Suprapubic skin (tissue), 4 donors: ENCODE measurements at places on chromosomes 12 and 14. TPM values are rescaled to one million over a fixed set of nuclear protein-coding genes. Genes with fewer than 3 reads are reported as not detected.
A peak's percentile ranks its signal among the peaks of the same experiment; 100 is the strongest.

Gene CRIP2
- 125 TPM for total RNA-seq

DNA sequence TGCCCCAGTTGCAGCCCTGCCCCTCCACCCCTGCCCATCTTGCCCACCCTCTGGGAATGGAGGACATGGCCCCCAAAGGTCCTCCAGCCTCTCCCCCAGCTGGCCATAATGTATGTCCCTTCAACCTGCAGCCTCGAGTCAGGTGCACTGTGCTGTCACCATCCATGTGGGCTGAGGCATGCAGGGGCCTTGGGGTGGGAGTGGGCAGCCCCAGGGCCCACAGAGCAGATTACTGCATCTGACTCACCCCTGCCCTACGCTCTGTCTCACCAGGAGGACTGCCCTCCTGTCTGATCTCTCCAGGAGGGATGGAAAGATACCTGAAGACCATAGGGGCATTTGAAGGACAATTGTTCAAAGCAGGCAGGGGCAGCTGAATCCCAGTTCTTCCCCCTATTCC is 13.3 kb downstream of the SYNDIG1L start:
- H3K27me3 ChIP-seq = peaks cover 15% of the 10 kb centered on the region
- H3K36me3 ChIP-seq = no peaks in the 10 kb centered on the region
- H3K4me1 ChIP-seq = no peaks in the 10 kb centered on the region
- DNase-seq = no peak
- H3K27ac ChIP-seq = no peak overlapping the region
- no peak overlapping the region for H3K4me3 ChIP-seq

GRCh38 chr14:24092110-24092504 is 2.0 kb upstream of the PCK2 start:
- no peaks in the 10 kb centered on the region for H3K27me3 ChIP-seq
- H3K27ac ChIP-seq = no peak overlapping the region
- H3K4me3 ChIP-seq = no peak overlapping the region
- H3K36me3 ChIP-seq = no peaks in the 10 kb centered on the region

Gene RAB15
- 16.6 TPM for total RNA-seq

DNA sequence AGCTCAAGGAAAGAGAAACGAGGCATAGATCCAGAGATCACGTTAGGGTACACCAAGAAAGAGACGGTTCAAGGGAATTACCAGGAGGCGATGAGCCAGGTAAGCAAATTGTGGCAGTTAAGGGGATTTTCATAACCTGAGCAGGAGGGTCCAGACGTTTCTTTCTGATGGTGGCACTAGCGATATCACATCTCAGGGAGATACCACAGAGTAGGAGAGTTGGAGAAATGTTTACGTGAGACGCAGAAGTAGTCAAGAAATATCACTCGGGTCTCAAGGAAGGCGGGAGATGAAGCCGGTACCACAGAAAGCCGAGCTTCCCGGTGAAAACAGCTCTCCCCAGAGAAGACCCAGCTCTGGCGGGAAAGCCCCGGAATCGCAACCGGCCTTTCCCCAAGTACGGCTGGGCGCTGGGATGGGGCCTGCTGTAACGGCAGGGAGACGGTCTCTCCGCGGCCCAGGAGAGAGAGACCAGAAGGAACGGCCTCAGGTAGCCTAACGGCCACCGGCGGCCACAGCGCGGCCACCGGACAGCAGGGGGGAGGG is 485 bp downstream of the SENP1 start:
- H3K4me3 ChIP-seq = peak overlapping the region; percentile 93
- peak overlapping the region; percentile 95 for H3K27ac ChIP-seq
- no peak for DNase-seq

DNA sequence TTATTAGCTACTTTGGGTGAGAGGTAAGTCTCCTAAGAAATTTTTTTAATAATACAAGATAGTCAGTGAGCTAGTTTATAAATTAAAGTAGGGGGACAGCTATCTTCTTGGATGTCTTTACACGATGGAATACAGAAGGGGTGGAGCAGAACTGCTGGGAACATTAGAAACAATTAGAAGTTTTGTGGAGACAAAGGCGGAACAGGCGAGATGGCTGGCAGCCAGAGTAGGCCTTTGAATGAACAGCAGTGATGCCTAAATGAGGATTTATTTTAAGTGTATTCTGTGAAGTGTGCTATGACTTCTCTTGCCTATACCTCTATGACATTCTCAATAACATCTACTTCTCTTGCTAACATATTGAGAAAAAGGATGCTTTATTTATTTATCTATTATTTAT is 1345.3 kb upstream of the SEL1L start:
- H3K36me3 ChIP-seq = no peaks in the 10 kb centered on the region
- H3K4me1 ChIP-seq = peaks cover 7% of the 10 kb centered on the region
- no peak overlapping the region for H3K4me3 ChIP-seq
- no peaks in the 10 kb centered on the region for H3K27me3 ChIP-seq
- no peak for DNase-seq

DNA sequence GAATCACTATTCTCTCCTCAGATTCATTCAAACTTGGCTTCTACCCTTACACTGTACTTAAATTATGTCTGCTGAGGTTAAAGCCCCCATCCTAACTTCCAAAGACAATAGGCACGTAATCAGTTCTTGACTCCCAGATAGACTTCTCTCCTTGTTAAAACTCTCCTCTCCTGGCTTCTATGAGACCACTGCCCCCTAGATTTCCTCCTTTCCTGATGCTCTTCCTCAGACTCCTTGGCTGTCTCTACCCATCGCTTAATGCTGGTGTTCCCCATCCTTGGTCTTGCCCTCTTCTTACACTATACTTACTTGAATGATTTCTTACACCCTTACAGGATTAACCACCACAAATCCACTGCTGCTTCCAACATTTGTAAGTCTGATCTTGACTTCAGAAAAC is 32.8 kb downstream of the TC2N start:
- H3K27me3 ChIP-seq = no peaks in the 10 kb centered on the region
- no peak for DNase-seq
- peaks cover 10% of the 10 kb centered on the region for H3K4me1 ChIP-seq
- H3K27ac ChIP-seq = no peak overlapping the region

Gene STXBP6
- total RNA-seq = 34.9 TPM

Gene SAMD15
- not detected for total RNA-seq

DNA sequence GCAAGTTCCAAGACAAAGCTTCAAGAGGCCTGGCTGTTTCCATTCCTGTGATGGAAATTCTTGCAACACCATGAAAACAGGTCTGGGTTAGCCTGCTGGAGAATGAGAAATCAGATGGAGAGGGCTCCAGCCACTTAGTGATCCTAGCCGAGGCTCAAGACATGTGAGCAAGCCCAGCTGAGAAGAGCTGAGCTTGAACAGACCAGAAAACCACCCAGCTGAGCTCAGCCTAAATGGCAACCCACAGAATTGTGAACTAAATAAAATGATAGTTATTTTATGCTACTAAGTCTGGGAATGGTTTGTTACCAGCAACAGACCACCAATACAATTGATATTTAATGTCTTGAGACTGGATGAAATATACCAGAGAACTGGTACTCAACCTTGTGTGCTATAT is 494.5 kb downstream of the RMST start:
- no peak overlapping the region for H3K4me3 ChIP-seq
- no peaks in the 10 kb centered on the region for H3K36me3 ChIP-seq
- no peak overlapping the region for H3K27ac ChIP-seq
- no peaks in the 10 kb centered on the region for H3K4me1 ChIP-seq
- DNase-seq = no peak
